ENCODE measurements at places on chromosomes 11 and 22.

GRCh38 chr11:32531528-32531927, 52.1 kb upstream of the EIF3M start:
- DNase-seq, result no peak

GRCh38 chr22:44524806-44525205, 26.8 kb upstream of the RTL6 start:
- no peak for DNase-seq

DNA sequence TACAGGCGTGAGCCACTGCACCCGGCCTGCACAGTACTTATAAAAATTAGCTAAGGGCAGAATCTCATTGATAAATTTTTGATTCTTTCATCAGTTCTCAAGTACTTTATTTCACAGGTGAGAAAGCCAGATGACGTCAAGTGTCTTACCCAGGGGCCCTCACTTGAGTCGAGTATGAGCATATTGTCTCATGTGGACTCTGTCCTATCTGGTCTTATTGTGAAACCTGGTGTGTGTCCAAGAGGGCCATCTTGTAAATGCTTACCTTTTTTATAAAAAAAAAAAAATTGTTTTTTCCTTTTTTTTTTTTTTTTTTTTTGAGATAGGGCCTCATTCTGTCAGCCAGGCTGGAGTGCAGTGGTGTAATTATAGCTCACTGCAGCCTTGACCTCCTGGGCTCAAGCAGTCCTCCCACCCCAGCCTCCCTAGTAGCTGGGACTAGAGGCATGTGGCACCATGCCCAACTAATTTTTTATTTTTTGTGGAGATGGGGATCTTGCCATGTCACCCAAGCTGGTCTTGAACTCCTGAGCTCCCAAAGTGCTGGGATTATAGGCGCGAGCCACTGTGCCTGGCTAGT, 6.0 kb downstream of the ACO2 start:
- DNase-seq, result no peak

- DNase-seq, result no peak
These were observed 107.9 kb downstream of the VPREB1 start for GRCh38 chr22:22352371-22352999.

DNA sequence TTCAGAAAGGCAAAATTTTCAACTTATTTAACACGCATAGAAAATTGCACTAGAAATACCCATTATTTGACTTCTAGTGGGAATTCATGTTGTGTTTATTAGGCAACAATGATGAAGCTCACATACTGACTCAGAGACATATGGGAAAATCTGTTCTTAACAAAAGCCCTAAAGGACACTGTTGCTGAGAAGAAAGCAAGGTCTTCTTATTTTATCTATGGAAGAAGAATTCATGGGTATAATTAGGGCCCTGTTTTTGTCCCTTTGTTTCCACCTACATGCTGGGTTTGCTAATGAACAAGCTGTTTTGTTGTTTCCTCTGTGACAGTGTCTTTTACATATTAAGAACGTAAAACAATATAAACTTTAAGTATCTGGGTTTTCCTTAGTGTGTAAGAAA, 606.7 kb upstream of the ARHGAP42 start:
- DNase-seq, result no peak

- DNase-seq, result no peak
These were observed 13.8 kb downstream of the DGCR6L start for GRCh38 chr22:20305894-20306645.

DNA sequence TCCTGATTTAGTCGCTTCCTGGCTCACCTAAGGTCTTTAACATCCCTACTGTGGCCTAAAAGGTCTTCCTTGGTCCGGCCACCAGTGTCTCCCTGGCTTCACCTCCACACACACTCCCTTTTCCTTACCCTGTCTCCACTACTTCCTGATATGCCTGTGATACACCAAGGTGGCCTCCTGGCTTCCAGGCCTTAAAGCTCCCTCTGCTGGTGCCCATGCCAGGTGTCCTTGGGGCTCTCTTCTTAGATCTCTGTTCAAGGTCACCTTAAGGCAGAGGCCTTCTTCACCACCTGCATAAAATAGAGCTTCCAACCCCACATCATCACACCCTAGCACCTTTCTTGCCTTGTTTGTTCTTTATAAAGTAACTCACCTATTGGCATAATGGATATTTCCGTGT, 787.7 kb downstream of the NTM start:
- no peak for DNase-seq

DNA sequence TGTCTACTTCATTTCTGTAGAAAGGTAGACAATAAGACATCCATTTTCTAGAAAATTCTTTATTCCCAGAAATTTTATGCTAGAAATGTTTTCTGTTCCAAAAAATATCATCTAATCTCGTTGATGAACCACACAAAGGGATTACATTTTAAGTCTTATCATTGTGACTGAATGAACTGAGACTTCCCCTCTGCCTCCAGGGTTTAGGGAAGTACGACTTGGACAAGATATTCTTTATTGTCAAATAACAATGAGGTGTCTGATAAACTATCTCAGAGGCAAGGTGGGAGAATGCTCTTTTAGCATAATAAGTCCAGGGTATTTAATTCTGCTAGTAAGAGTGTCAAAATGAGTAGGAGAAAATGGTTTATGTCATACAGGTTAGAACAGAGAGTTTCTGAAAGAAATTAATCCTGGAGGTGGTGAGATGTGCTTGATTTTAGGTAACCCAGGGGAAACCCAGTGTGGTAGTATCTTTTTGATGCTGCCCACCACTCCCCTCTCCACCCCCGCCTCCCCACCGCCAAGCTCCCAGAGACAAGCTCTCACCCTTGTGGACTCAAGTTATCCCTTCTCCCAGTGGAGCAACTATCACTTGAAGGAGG, 100.6 kb downstream of the CD44 start:
- DNase-seq, result no peak

- no peak for DNase-seq
These were observed 11.8 kb downstream of the TBC1D10A start for GRCh38 chr22:30314915-30315314.

- DNase-seq, result no peak
These were observed 33.7 kb upstream of the APOBEC3A start for GRCh38 chr22:38923463-38924346.

DNA sequence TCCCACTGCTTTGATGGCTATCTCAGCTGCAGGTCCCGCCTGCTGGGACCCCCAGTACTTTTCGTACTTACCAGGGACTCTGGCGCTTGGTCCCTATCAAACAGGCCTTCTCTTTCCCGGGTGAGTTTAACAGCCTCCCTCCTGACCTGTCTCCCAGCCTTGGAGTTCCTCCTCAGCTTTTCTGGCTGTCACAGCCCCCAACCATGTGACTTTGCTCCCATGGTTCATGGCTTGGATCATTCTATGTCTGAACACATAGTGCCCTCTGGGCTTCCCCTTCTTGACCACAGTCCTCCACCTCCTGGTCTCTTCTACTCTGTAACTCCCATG, 56.9 kb downstream of the PARVA start:
- no peak for DNase-seq

GRCh38 chr11:130668751-130669150, 220.3 kb downstream of the ADAMTS15 start:
- no peak for DNase-seq

DNA sequence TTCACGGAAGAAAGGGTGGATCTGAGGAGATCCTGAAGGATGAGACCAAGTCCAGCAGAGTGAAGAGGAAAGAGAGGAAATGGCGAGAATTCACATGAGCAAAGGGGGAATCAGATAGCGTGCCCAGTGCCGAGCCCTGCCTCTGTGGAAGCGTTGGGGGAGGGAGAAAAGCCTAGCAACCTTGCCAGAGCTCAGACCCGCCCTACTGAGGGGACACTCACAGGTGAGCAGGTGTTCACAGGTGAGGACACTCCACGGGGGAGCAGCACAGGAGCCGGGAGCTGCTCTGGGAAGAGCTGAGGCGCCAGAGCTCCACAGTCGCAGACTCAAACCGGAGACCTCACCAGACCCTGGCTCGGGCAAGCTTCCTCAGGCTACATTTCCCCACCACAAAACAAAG, 56.2 kb downstream of the MICAL3 start:
- DNase-seq, result no peak

DNA sequence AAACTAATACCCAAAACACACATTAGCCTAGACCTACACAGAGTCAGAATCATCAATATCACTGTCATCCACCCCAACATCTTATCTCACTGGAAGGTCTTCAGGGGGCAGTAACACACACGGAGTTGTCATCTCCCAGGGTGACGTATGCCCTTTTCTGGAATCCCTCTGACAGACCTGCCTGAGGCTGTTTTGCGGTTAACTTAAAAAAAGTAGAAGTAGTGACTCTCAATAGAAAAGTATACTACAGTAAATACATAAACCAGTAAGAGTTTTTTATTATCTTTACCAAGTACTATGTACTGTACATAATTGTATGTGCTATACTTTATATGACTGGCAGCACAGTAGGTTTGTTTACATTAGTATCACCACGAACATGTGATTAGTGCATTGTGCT, 80.5 kb downstream of the PGR start:
- DNase-seq, result no peak

- DNase-seq, result no peak
These were observed 384.1 kb downstream of the NELL1 start for GRCh38 chr11:21053466-21053865.

- DNase-seq, result peak; percentile 76
These were observed 57.0 kb downstream of the LRRC74B start for GRCh38 chr22:21102659-21103267.

DNA sequence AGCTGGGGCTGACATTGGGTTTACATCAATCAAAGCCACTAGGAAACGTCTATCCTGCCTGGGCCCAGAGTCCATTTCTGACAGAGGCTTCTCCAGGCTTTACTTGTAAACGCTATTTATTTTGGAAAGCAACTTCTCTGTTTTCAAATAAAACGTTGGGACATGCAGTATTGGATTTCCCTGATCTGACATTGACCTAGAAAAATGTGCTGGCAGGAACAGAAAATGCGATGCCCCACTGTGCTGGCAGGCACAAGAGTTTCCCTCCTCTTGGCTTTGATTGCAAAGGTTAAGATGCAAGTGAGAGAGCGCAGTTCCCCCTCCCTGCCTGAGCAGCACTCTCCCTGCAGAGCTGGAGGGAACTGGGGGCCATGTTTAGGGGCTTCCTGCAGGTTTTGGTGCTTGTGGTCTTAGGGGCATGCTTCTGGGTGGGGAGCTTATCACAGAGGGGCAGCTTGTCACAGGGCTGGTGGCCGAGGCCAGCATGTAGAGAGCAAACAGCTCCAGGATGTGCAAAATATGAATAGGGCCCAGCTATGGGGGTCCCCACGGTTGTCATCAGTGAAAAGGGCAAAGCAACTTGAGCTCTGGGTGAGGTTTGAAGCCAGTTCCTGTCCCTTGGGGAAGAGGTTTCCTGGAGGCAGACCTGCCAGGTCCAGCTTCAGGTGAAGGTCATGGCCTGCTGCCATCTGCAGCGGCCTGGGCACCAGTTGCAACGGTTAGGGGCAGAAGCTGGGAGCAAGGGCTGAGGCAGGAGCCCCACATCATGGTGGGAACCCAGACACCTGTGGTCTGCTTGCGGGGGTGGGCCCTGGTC, 42.3 kb upstream of the DKK3 start:
- no peak for DNase-seq

- DNase-seq, result no peak
These were observed 2.0 kb downstream of the TENM4 start for GRCh38 chr11:79438631-79439409.

- DNase-seq, result no peak
These were observed 8.5 kb downstream of the RAB30 start for GRCh38 chr11:83063073-83063754.
